ENCODE measurements at places on chromosomes 2 and 18.

DNA sequence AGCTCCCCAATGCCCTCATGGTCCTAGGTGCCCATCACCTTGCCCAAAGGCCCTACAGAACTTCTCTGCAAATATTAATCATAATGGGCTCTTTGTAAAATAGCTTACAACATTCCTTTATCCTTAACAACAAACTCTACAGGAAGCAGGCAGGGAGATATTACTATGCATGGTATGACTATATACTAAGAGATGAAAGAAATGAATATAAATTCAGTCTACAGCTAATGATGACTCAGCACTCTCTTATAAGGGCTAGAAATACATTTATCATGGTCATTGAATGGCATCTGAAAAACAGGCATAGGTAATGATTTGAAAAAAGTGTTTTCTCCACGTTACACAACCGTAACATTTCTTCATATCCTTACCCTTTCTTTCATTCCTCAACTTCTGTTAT is 254.8 kb upstream of the DSEL start:
- DNase-seq: no peak

GRCh38 chr2:128605931-128606330 is 287.3 kb upstream of the HS6ST1 start:
- DNase-seq: no peak

- DNase-seq: no peak
Measured at GRCh38 chr2:74583504-74583903, 29.0 kb downstream of the DOK1 start.

GRCh38 chr2:104929663-104930062 is 75.7 kb downstream of the POU3F3 start:
- DNase-seq: no peak

GRCh38 chr2:150669492-150669891 is 182.0 kb upstream of the RND3 start:
- no peak for DNase-seq

GRCh38 chr2:197838579-197838978 is 34.2 kb downstream of the PLCL1 start:
- DNase-seq: no peak
